ENCODE measurements at places on chromosomes 13 and 19.

DNA sequence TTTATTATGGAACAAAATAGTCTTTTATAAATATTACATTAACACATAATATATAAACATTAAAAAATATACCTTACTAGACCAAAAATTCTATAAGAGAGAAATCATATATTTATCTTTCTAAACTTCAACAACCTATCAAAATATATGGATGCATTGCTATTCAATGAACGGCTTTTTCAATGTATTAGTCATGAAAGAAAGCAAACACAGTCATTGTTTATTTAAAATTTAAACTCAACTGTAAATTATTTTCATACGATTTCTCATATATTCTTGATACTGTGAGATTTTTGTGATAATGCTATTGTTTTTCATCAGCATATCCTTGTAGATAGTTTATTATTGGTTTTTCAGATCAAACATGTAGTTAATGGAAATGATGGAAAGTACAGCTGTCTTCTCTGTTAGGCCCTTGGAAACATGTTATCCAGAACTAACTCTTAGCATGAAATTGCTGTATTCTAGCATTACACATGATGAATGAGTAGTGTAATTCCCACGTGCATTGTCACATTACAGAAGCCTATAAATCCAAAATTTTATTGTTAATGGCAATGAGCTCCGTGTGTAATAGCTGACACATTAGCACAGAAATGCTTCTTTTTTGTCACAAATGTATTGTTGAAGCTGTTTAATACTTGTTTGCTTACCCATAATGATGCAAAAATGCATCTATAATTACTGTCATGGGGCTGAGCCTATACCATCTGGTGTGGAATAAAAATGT lies 1639.9 kb downstream of the SLITRK5 start:
- no peak for DNase-seq

DNA sequence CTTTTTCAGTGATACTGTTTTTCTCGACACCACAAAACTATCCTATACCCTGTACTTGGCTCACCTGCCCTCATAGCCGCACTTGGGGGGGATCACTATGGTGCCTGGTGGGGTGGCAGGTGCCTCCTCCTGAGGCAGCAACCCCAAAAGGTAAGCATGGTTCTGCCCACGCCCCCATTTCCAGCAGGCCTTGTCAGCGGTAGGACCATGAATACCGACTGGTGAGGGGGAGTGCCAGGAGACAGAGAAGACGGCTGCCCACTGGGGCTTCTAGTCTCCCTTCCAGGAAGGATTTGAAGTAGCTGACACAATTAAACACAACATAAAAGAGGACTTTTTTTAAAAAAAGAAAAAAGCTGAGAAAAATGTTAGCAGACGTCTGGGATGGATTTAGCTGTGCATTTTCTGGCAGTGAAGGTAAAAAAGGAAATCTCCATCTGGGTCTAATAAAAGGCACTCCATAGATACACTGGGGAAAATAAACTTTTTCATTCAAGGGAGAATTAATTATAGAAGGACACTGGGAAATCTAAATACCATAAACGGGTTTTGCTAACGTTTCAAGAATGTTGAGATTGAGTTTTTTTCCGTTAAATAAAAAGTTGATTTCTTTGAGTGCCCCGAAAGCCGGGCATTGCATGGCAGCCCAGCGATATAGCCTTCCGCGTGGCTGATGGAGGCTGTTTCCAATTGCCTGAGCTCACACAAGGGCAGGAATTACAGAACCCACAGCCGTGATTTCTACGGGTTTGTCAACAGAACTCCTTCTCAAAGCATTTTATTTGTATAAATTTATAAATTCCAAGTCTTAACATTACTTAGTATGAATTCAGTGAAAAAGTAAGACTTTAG lies 45.1 kb downstream of the ATP11A start:
- DNase-seq, result no peak

- peak; percentile 50 for DNase-seq
These were observed 6.8 kb downstream of the RPS11 start for GRCh38 chr19:49502866-49503581.

DNA sequence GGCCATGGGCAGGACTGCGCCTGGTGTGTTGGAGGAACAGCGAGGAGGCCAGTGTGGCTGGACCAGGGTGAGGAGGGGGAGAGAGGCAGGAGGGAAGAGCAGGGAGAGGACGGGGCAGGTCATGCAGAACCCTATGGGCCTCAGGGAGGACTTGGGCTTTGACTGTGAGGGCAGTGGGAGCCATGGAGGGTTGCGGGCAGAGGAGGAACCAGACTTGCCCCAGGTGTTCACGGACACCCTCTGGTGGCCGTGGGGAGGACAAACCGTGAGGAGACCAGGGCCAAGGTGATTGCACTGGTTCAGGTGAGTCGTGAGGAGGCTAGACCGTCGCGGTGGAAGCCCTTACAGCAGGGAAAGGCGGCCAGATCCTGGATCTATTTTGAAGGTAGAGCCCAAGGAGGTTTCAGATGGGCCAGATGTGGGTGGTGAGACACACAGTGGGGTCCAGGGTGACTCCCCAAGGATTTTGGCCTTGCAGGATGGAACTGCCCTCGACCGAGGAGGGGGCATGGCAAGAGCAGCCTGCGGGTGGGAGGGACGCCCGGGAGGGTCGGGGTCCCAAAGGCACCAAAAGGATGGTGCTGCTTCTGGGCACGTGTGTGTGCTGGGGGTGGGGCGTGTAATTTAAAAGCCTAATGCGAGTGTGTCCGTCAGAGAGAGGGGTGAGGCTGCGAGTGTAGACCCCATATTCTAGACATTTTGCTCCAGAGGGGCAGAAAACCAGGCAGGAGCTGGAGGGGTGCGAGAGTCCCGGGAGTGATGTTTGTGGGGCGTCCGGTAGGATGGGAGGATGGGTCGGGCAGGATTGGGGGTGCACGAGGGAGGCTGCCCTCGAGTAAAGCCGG lies 2.7 kb upstream of the REXO1 start:
- DNase-seq, result no peak

DNA sequence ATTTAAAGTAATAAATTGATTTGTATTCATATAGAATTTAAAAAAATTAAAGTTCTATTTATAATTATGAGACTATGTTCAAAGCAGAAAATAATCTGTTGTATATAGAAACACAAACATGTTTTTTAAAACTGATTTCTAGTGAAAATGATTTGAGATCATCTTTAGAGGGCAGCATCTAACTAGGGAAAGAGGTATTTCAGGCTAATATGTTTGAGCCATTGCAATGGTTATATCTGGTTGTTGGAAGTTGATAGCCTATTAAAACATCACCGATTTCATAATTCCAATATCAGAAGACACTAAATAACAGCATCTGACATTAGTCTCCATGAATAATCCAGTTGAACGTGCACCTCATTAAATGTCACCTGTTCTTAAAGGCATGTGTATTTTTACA lies 79.8 kb upstream of the SLITRK6 start:
- DNase-seq, result no peak

DNA sequence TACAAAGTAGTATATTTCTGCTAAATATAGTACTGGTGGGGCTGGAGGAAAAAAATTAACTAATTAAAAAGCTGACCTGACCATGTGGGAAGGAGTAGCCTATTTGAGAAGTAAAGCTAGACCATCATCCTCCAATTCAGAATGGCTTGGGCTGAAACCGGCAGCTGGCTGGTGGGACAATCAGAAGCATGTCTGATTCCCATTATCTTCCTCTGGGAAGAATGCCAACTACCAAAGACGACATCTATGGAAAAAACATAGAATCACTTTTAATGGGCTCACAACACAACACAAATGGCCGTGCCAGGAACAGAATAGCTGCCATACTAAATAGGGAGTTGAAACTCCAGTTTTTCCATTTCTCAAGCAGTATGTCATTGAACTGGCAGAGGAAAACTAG lies 120.4 kb upstream of the FREM2 start:
- no peak for DNase-seq

GRCh38 chr13:76663592-76664335 lies 222.4 kb downstream of the KCTD12 start:
- DNase-seq, result no peak

GRCh38 chr13:32840989-32841713 lies 175.1 kb upstream of the KL start:
- DNase-seq, result no peak

GRCh38 chr19:1243768-1244692 lies 2.5 kb downstream of the ATP5F1D start:
- peak; percentile 85 for DNase-seq

Data from activated CD4-positive, alpha-beta T cell treated with anti-CD3 and anti-CD28 coated beads, Interleukin-2, amount 50 U/mL, for 1 hour (primary cell).